ENCODE measurements at places on chromosomes 13 and 19. TPM values are rescaled to one million over a fixed set of nuclear protein-coding genes. Genes with fewer than 3 reads are reported as not detected.
A peak's percentile ranks its signal among the peaks of the same experiment; 100 is the strongest.

The DENND1C gene
- total RNA-seq, result 2.9 TPM

The GRIK5 gene
- 2.3 TPM for total RNA-seq

- DNase-seq, result peak; percentile 34
These were observed 55.5 kb downstream of the MYH14 start for GRCh38 chr19:50258918-50259372.

DNA sequence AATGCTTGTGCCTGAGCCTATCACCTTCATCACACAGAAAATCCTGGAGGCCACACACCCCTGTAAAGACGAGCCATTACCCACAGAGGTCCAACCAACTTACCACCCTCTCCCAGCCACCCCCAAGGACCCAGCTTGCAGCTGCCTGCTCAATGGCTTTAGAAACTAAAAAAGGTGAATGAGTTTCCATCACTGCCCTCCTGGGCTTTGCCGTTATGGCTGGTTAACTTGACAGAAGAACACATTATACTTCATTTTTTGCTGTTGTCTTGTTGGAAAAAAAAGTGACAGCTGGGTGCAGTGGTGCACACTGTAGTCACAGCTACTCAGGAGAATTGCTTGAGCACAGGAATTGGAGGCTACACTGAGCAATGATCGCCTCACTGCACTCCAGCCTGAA is 17.4 kb upstream of the FEM1A start:
- DNase-seq, result no peak

DNA sequence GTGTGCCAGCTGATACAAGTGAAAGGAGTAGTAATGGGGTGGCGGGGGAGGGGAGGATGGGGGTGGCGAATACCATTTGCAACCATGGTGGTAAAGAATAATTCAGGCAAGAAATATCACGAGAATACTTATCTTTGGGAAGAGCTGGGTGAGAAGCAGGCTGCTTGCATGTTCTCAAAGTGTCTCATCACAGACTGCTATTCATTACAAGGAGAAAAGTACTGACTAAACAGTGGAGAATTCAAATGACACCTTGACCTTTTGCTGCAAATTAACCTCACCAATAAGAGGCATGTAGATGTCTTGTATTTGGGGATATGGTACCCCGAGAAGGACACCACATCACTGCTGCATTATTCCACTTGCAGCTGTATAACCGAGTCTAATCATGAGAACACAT is 585.7 kb upstream of the GPC6 start:
- no peak for DNase-seq

DNA sequence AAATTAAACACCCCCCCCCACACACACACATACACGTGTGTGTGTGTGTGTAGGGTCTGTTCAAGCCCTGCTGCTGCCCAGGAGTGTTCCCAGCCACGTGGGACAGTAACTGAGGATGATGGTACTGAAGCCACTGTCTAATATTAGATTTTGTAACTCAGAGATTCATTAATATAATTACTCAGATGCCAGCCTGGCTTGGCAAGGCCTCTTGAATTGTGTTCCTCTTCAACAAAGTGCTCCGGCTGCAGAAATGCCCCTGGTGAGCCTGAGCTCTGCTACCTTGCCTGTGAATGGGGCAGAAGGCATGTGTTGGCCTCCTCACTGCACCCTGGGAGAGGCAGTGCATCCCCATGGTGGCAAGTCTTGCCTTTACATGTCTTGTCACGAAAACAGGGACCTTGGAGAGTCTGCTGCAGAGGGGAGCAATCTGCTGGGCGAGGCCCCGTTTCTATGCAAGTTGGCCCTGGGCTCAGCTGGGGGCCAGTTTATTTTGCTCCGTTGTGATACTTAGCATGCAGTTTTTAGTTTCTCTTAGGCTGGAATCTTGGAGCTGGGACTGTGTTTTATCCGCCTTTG is 44.0 kb downstream of the NFIX start:
- DNase-seq, result no peak

DNA sequence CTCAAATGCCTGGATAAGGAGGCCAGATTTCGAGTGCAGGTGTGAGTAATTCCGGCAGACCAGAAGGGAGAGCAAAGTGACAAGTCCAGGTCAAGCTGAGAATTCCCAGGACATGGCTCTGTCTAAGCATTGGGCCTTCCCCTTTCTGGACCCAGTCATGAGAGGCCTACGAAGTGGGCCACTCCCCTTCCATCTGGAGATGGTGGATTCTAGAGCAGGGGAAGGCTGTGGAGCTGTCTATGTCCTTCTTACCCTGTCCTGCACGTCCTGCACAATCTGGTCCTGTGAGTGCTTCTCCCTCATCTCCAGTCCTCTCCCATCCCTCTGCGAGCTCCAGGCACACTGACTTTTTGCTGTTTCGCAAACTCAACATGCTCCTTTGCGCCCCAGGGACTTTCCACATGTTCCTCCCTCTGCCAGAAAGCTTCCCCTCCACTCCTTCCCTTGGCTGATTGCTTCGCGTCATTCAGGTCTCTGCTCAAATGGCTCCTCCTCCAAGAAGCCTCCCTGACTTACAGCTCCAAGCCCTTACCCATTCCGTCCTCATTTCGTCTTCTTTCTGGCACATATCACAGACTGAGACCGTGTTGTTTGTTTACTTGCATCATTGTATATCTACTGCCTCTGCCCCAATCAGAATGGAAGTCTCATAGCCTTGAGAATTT is 193.2 kb downstream of the URI1 start:
- DNase-seq, result no peak

GRCh38 chr19:16207063-16207462 is 9.4 kb downstream of the AP1M1 start:
- DNase-seq, result no peak

GRCh38 chr19:34184880-34185491 is 12.7 kb downstream of the LSM14A start:
- no peak for DNase-seq

- DNase-seq, result no peak
These were observed 50.9 kb upstream of the C13orf46 start for GRCh38 chr13:114024603-114025404.
